ENCODE measurements at places on chromosomes 2 and 18.

GRCh38 chr2:218319813-218320365, 27.6 kb upstream of the TMBIM1 start:
- DNase-seq = no peak

DNA sequence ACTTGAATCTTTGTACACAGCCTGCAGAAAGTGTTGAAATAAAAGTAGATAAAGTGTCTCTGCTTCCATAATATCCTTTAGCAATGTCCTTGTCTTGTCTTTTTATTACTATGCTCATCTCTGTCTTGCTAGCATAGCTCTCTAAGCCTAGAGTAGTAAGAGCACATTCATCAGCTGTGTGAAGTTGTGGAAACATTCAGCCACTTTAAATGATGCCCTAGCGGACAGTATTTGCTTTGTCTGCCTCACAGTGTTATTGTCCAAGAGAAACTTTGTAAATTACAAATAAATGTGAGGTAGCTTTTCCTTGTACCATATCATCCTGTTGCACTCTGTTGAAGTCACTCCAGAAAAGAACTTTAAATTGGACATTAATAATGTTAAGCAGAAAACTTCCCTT, 60.3 kb upstream of the TTC21B start:
- DNase-seq = no peak

- DNase-seq = no peak
Measured at GRCh38 chr2:70943205-70943871, 7.6 kb downstream of the ATP6V1B1 start.

DNA sequence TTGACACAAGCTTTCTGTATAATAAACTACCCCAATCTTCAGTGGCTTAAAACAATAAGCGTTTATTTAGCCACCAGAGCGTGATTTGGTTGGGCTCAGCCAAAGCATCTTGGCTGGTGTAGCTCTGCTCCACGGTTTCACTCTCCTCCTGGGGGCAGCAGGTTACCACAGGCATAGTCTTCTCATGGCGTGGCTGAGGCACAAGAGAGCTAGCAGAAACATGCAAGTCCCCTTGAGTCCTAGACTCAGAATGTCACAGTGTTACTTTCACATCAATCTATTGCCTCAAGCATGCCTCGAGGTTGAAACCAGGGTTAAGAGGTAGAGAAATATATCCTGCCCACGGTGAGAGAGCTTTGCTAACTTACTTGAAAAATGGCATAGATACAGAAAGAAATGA, 19.9 kb upstream of the SLC9A2 start:
- no peak for DNase-seq

GRCh38 chr2:236847023-236847422, 238.7 kb upstream of the COPS8 start:
- no peak for DNase-seq

DNA sequence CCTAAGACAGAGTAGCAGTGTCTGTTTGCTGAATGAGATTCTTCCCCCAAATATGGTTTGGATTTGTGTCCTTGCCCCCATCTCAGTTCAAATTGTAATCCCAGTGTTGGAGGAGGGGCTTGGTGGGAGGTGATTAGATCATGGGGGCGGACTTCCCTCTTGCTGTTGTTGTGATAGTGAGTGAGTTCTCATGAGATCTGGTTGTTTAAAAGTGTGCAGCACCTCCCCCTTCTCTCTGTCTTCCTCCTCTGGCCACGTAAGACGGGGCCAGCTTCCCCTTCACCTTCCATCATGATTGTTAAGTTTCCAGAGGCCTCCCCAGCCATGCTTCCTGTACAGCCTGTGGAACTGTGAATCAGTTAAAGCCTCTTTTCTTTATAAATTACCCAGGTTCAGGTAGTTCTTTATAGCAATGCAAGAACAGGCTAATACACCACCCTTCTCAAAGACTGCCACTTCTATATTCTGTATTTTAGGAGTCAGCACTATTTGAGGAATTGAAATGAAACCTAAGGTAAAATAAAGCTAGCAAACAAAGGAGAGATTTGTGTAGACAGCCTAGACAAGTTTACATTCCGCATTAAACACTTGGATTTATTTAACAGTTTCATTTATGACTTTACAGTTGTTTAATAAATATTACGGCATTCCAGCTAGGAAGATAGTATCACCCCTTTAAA, 21.6 kb downstream of the FBXO36 start:
- DNase-seq = no peak

DNA sequence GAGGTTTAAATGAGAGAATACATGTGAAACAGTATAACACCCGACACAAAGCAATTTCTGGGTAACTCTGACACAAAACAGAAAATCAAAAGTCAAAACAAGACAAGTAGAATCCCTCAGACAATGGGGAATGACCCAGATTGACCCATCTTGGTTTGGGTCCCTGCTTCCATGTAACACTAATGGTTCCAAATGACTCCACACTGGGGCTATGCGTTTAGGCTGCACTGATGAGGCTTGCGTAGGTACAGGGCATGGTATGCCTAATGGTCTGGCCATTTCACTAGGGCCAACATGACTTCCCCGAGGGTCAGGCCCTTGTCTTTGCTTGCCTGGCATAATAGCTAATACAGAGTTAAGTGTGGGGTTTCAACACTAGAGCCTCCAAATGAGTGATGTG, 27.2 kb upstream of the NFE2L2 start:
- no peak for DNase-seq

GRCh38 chr2:29519338-29519925, 402.0 kb downstream of the ALK start:
- no peak for DNase-seq

DNA sequence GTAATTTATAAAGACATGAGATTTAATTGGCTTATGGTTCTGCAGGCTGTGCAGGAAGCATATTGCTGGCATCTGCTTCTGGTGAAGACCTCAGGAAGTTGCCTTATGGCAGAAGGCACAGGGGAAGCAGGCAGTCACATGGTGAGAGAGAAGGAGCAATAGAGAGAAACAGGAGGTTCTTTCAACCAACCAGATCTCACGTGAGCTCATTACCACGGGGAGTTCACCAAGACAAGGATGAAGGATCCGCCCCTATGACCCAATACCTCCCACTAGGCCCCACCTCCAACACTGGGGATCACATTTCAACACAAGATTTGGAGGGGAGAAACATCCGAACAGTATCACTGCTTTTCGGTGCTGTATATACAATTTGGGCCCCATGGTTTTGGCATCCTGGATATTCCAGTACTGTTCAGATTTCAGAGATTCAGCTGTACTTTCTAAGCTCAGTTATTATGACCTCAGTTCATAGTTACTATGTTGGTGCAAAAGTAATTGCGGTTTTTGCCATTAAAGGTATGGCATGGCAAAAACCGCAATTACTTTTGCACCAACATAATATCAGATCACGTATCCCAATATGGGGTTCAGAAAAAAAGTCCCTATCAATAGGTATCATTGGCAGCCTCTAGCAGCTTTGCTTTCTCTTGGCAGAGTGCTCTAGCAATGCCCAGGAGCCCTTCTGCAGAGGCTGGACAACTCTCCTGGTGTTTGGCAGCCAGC, 189.6 kb upstream of the SIX3 start:
- DNase-seq = no peak

- DNase-seq = no peak
Measured at GRCh38 chr2:71843391-71843850, 304.2 kb downstream of the CYP26B1 start.

- DNase-seq = no peak
Measured at GRCh38 chr2:190666895-190667294, 18.0 kb downstream of the NAB1 start.

DNA sequence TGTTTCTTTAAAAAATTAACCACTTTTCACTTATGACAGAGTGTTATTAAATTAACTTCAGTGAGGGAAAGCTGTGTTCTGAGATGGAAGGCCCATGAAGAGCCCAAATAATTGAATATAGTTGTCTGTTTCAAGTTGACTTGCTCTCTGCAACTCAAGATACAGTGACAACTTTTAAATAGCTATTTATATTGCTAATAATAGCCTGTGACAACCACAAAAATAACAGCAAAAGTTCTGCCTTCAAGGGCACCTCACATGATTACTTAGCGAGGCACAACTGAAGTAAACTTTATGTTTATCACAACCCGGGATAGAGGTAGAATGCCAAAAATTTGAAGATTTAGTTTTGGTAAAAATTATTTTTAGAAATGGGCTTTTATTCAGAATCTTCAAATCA, 167.3 kb upstream of the SCN7A start:
- DNase-seq = no peak
